ENCODE measurements at places on chromosomes 7 and 10. TPM values are rescaled to one million over a fixed set of nuclear protein-coding genes. Genes with fewer than 3 reads are reported as not detected.

DNA sequence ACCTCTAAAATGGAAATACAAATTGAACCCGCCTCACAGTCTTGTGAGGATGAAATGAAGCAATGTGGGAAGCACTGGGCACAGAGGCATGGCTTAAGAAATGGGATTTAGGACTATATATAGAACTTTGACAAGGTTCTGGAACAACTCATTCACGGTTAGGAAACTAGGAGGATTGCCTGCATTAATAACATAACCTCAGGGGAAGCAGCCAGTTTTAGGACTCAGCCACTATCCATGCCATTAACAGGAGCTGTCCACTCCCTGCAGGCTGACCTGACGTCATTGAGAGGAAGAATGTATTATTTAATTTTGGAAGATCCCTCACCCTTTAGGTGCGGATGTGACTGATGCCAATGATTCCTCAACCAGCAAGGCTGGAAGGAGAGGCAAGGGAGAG, 34.8 kb downstream of the ITGB8 start:
- H3K27me3 ChIP-seq = no peaks in the 10 kb centered on the region
- DNase-seq = no peak
- no peak overlapping the region for H3K4me3 ChIP-seq
- no peaks in the 10 kb centered on the region for H3K4me1 ChIP-seq
- no peak overlapping the region for H3K27ac ChIP-seq
- H3K36me3 ChIP-seq = no peaks in the 10 kb centered on the region

DNA sequence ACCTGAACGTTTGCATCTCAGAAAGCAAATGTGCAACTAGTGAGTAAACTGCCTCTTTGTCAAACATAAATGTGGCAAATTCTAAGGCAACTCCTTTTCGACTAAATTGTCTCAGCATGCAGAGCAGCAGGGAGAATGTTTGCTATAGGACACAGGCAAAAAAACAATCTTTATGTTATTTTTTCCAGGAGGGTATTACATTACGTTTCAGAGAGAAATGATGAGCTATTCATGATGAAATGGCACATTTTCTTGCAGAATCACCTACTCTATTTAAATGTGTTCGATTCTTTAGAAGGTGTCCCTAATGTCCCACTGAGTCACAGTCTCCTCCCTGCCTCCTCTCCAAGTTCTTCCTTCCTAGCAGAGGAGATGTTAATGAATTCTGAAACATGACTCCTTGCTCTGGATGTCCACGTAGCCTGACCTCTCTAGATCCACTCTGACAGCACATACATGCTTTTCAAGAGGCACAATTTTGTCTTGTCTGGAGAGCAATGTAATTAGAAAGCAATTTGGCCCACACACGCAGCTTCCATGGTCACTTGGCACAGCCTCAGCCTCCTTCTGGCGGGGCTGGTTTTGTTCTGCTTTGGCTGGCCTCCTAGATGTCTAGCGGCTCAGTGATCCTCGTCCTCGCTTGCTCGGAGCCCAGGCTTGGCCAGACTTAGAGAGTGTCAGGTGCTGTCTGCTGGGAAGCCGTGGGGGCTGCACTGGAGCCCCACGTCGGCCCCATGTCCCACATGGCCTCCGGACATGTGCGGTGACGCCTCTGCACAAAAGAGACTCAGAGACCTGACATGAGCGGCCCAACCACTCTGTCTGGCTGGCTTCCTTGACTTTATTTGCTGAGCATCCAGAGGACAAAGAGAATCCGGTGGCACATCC, 125.7 kb upstream of the ZNF438 start:
- no peak for DNase-seq
- H3K27me3 ChIP-seq = peaks cover 4% of the 10 kb centered on the region
- H3K27ac ChIP-seq = no peak overlapping the region
- peaks cover 1% of the 10 kb centered on the region for H3K36me3 ChIP-seq

The CYP3A7 gene
- not detected for total RNA-seq

The IDI2 gene
- total RNA-seq = not detected

GRCh38 chr7:104931181-104931781, 82.7 kb upstream of the KMT2E start:
- no peaks in the 10 kb centered on the region for H3K36me3 ChIP-seq
- no peak overlapping the region for H3K27ac ChIP-seq
- H3K4me3 ChIP-seq = no peak overlapping the region
- no peaks in the 10 kb centered on the region for H3K27me3 ChIP-seq

GRCh38 chr7:110647266-110647665, 443.7 kb upstream of the LRRN3 start:
- no peaks in the 10 kb centered on the region for H3K27me3 ChIP-seq
- H3K4me1 ChIP-seq = peaks cover 4% of the 10 kb centered on the region
- H3K27ac ChIP-seq = no peak overlapping the region
- H3K4me3 ChIP-seq = no peak overlapping the region
- H3K36me3 ChIP-seq = no peaks in the 10 kb centered on the region

- H3K27ac ChIP-seq = no peak overlapping the region
- DNase-seq = no peak
- no peak overlapping the region for H3K4me3 ChIP-seq
- peaks cover 8% of the 10 kb centered on the region for H3K36me3 ChIP-seq
- H3K4me1 ChIP-seq = no peaks in the 10 kb centered on the region
Measured at GRCh38 chr10:72466018-72466417, 111.3 kb upstream of the DNAJB12 start.

The PLA2G12B gene
- not detected for total RNA-seq

The ANKRD7 gene
- 0.59 TPM for total RNA-seq

- H3K27ac ChIP-seq = no peak overlapping the region
- H3K4me1 ChIP-seq = peaks cover 7% of the 10 kb centered on the region
- H3K36me3 ChIP-seq = no peaks in the 10 kb centered on the region
- H3K27me3 ChIP-seq = peaks cover 43% of the 10 kb centered on the region
- DNase-seq = no peak
- peak overlapping the region; percentile 65 for H3K4me3 ChIP-seq
Measured at GRCh38 chr7:39855325-39855674, 94.8 kb upstream of the CDK13 start.

- H3K4me1 ChIP-seq = peaks cover 27% of the 10 kb centered on the region
- H3K27ac ChIP-seq = no peak overlapping the region
- no peak for DNase-seq
- peaks cover 8% of the 10 kb centered on the region for H3K27me3 ChIP-seq
Measured at GRCh38 chr10:101011517-101012423, 12.2 kb downstream of the LZTS2 start.

The MLLT10 gene
- 42.2 TPM for total RNA-seq

The FAM24B gene
- total RNA-seq = 15.3 TPM

Data from activated CD8-positive, alpha-beta memory T cell treated with anti-CD3 and anti-CD28 coated beads, Interleukin-2, amount 10 ng/mL, durations not matched to agents 7 days and 5 days (primary cell).